Mucosa of descending colon (tissue), 3 donors: ENCODE measurements at places on chromosomes 11 and 22. TPM values are rescaled to one million over a fixed set of nuclear protein-coding genes. Genes with fewer than 3 reads are reported as not detected.

KCNA4 gene
- not detected for total RNA-seq

LAMTOR1 gene
- total RNA-seq = 107 TPM

GLYAT gene
- total RNA-seq = not detected

BTG4 gene
- not detected for total RNA-seq

KRTAP5-8 gene
- total RNA-seq = 0.35 TPM

MN1 gene
- total RNA-seq = 0.49 TPM

EHBP1L1 gene
- total RNA-seq = 208 TPM

SMTNL1 gene
- total RNA-seq = not detected

RFPL2 gene
- not detected for total RNA-seq

MAFF gene
- 16.7 TPM for total RNA-seq

MYOD1 gene
- not detected for total RNA-seq

TSPAN32 gene
- total RNA-seq = 1.2 TPM

NEFH gene
- total RNA-seq = 2.3 TPM

ZC3H12C gene
- 21.5 TPM for total RNA-seq

A4GALT gene
- 9.3 TPM for total RNA-seq

OR8J3 gene
- not detected for total RNA-seq

NXPE1 gene
- 194 TPM for total RNA-seq

LMO2 gene
- 9.7 TPM for total RNA-seq

BCR gene
- 43.6 TPM for total RNA-seq

SCARF2 gene
- 3.0 TPM for total RNA-seq

CHADL gene
- total RNA-seq = 1.9 TPM

OR52I2 gene
- not detected for total RNA-seq

IGSF9B gene
- 5.2 TPM for total RNA-seq

TRIM49 gene
- total RNA-seq = not detected

SYTL2 gene
- total RNA-seq = 502 TPM

MS4A12 gene
- total RNA-seq = 1,262 TPM

EIF4ENIF1 gene
- total RNA-seq = 42.0 TPM

BARX2 gene
- 24.6 TPM for total RNA-seq

DTX4 gene
- total RNA-seq = 53.8 TPM

MB gene
- 13.4 TPM for total RNA-seq

OR51B5 gene
- not detected for total RNA-seq

GALNT18 gene
- total RNA-seq = 27.8 TPM

ISX gene
- 50.3 TPM for total RNA-seq

CADM1 gene
- total RNA-seq = 20.2 TPM

SOX10 gene
- 1.7 TPM for total RNA-seq

LARGE2 gene
- 2.9 TPM for total RNA-seq

PGR gene
- 0.49 TPM for total RNA-seq

SLC17A6 gene
- total RNA-seq = not detected

RPS13 gene
- total RNA-seq = 797 TPM

PNPLA5 gene
- not detected for total RNA-seq

DSCAML1 gene
- 5.0 TPM for total RNA-seq

ANKRD49 gene
- total RNA-seq = 15.1 TPM

MMP7 gene
- not detected for total RNA-seq

SERHL2 gene
- 2.5 TPM for total RNA-seq

GRIA4 gene
- total RNA-seq = 2.3 TPM

PGA5 gene
- total RNA-seq = not detected
